HuH-7 (cell line): ENCODE measurements at places on chromosomes 6 and 20.

DNA sequence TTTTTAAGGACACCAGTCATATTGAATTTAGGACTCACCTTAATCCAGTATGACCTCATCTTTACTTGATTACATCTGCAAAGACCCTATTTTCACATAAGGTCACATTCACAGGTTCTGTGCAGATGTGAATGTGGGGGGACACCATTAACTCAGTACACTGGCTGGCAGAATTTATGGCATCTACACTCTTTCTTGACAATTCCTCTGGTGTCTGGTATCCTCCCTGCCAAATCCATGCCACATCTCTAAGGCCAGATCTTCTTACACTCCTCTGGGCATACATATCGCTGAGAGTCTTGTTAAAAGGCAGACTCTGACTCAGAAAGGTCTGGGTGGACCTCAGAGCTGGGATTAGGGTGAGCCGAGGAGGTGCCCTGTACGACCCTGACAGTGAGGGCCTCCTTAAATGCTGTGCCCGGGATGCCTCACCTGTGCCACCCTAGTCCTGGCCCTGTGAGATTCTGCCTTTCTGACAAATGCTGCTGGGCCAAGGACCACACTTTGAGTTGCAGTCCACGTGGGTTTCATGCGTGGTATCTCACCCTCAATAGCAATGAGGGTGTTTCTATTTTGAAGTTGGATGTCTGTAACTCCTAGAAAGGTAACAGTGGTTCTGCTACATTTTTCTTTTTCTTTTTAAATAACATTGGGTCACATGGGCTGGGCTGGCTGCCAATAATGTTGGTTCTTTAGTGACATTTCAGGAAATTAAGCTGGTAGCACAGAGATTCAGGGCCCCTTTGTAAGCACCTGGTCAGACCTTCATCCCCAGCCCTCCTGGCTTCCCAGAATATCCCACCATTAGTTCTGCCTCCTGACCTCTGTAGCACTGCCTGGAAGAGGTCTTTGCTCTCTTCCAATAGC lies 17.2 kb upstream of the LRRN4 start:
- no peak for DNase-seq

GRCh38 chr20:62533591-62534495 lies 58.0 kb upstream of the GATA5 start:
- DNase-seq: no peak

- no peak for DNase-seq
These were observed 101.3 kb downstream of the SASH1 start for GRCh38 chr6:148443798-148444560.

DNA sequence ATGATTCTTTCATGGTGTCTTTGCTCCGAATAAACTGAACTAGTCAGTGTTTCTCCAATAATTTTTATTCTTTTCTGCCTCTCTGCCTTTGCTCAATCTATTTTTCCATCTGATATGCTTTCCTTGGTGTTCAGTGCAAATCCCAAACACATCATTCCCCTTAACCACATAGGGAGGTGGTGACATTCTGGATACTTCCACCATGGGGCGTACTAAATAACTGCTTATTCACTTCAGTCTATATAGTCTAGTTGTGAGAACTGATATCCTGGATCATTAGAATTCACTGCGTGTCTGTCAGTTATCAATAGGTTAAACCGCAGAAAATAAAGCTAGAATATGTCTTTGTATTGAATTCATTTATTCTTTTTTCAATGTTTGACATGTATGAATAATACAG lies 83.1 kb downstream of the KCNQ5 start:
- peak; percentile 5 for DNase-seq

DNA sequence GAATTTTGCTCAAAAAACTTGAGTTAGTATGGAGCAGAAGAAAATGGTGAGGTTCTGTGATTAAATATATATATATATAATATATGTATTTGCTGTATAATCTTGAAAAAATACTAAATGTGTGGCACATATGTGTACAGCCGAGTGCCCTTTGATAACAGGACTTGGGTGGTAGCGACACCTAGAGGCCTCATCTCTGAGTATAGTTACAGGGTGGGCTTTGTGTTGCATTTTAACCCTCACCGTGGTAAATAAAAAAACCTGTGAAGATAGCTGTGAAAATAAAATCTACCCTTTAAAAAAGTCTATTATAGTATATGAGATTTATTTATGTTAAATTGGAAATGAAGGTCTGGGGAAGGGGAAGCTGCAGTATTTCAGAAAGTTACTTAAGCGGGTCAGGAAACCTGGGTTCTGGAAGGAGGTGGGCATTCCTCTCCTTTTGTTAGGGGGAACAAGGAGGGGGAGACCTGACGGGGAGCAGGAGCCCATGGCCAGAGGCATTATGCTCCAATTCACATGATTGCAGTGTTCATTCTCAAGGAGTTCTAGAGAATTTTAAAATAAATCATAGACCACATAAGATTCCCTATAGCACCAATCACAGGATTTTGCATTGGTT lies 82.7 kb downstream of the SH3BGRL2 start:
- DNase-seq: peak; percentile 34

GRCh38 chr6:7047128-7047527 lies 60.6 kb upstream of the RREB1 start:
- no peak for DNase-seq

DNA sequence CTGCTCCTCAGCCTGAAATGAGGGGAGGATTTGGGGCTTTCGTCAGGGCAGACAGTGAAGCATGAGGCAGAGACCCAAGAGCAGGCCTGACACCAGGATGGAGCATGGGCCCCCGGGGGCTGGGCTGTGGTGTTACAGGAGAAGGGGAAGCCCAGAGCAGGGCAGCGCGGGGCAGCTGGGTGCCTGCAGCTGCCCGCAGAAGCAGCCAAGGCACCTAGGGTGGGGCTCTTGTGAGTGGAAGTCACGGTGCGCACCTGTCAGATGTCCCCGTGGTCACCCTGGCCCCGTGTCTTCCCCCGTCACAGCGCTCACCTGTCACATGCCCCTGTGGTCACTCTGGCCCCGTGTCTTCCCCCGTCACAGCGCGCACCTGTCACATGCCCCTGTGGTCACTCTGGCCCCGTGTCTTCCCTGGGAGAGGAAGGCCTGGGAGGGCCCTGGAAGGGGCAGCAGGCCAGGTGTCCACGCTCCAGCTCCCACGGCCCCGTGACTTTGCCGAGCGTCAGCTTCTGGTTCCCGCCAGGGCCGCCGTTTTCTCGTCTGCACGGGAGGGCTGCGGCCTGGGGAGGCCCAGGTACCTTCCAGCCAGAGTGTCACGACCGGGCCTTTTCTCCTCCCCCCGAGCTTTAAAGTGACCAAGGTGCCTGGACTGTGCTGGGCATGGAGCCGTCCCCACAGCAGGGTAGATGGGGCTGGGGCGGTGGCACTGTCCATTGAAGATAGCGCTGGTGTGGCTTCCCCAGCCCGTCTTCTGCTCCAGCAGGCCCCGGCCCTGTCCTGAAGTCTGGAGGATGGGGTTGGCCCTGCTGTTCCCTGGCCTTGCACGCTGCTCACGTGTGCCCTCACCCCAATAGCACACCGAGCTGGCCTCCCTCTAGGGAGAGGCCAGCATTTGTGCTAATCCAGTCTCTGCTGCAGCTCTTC lies 9.4 kb downstream of the ARFGAP1 start:
- no peak for DNase-seq

- no peak for DNase-seq
These were observed 60.6 kb downstream of the IGF2R start for GRCh38 chr6:160029525-160029924.

DNA sequence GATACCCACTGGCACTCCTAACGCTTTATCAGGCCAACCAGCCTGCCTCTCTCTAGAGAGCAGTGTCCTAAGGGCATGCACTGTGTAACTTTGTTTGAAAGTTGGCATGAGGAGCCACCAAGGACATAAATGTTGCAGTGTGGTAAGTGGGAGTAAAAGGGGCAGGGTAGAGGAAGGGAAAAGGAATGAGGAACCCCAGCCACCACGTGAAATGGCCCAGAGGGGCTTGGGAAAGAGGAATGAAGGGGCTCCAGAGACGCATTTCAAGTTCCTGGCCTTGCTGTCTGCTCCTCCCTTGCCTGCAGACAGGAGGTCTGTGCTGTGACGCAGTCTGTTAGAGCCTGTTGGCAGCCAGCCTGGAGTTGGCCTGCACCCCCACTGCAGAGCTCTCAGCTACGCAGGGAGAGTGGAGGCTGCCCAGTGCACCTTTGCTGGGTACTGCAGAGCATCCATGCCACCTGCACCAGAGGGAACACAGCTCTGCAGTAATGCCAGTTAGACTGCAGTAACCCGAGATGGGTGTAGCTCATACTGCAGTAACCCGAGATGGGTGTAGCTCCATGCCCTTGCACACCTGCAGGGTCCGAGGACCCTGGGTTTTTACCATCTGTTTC lies 86.8 kb upstream of the SNAP25 start:
- no peak for DNase-seq

DNA sequence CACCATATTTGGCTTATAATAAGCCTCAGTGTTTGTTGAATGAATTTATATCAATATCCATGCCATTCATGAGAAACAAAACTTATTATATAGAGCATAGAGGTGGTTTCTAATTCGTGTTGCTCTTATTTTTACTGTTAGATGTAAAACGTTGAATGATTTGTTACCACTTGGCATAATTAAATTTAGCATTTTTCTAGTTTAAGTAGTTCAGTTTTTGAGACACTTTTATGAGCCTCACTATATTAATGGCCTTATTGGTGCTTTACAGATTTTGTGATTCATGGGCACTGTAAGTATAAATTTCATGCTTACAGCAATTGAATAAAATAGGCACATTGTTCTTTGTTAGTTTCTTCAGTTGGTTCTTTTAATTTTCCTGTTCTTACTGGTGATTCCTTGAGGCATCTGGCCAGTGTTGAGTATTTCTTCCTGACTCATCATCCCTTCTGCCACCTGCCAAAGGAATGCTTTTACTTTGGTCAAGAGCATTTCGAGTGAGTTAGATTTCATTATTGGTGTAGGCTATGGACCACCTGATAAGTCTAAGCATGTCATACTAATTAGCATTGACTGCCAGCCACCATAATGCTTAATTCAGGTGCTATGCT lies 34.8 kb downstream of the CDKAL1 start:
- DNase-seq: no peak
